Naive thymus-derived CD4-positive, alpha-beta T cell (primary cell): ENCODE measurements at places on chromosomes 7 and 10. TPM values are rescaled to one million over a fixed set of nuclear protein-coding genes. Genes with fewer than 3 reads are reported as not detected.

GRCh38 chr10:94036766-94037033, 43.0 kb downstream of the PLCE1 start:
- no peak overlapping the region for H3K4me3 ChIP-seq
- DNase-seq = no peak
- H3K27me3 ChIP-seq = no peaks in the 10 kb centered on the region
- no peaks in the 10 kb centered on the region for H3K36me3 ChIP-seq

DNA sequence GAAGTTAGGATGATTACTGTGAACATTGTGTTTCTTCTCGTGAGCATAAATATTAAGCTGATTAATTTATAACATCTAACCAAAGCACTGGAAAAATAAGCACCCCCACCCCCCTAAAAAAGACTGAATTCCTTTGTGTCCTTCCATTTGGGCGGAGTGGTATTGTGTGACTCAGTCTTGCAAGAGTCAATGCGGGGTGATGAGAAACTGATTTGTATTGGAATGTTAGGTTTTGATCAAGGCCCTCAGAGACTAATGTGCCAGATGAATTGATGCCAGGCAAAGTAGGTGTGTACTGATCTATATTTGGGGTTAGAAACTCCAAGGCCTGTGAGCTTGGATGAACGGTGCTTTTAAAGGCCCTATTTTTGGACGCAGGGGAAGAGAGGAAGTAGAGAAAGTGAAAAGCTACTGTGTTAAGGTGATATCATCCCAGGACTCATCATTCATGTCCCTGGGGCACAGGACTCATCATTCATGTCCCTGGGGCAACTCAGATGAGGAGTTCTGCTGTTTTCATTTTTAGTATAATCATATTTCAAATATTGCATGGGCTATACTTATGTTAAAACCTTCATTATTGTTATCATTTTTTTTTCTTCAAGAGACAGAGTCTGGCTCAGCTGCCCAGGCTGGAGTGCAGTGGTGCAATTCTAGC, 61.3 kb upstream of the PTN start:
- H3K27me3 ChIP-seq = no peaks in the 10 kb centered on the region
- H3K27ac ChIP-seq = no peak overlapping the region
- no peak overlapping the region for H3K4me3 ChIP-seq
- DNase-seq = no peak

DNA sequence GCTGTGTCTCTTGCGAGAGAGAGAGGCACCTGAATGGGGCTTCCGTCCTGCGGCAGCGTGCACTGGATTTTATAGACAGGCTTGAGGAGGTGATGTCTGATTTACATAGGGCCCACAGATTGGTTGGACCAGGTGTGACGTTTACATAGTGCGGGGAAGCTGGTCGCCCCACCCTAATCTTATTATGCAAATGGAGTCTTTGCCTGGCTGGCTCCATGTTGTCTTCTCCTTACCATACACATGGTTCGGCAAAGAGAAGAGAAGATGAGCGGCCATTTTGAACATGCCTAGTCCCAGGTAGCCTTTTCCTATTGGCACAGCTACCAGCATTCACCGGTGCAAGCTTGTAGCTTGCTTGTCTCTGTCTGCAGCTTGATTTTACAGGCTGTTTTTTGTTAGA, 238.5 kb upstream of the GALNT17 start:
- H3K4me3 ChIP-seq = no peak overlapping the region
- H3K27me3 ChIP-seq = no peaks in the 10 kb centered on the region
- H3K27ac ChIP-seq = no peak overlapping the region
- DNase-seq = no peak
- no peaks in the 10 kb centered on the region for H3K4me1 ChIP-seq
- no peaks in the 10 kb centered on the region for H3K36me3 ChIP-seq

DNA sequence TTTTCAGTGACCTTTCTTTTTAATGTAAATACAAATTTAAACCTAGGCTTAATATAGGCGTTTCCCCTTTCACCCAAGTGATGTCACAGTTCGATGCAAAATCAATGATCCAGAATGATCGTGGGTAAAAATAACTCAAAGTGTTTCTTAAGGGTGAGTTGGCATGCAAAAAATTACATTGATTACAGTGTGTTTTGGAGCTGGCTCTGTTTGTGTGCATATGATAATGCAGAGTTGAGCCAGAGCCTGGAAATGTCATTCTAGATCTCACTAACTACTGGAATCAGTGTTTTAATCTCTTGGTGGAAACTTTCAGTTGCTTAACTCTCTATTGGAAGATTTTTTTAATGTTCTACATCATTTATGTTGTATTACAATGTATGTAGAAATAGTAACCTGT, 72.5 kb upstream of the MXI1 start:
- no peak for DNase-seq
- peaks cover 14% of the 10 kb centered on the region for H3K4me1 ChIP-seq

Gene BUD31
- total RNA-seq = 55.2 TPM

- no peak overlapping the region for H3K4me3 ChIP-seq
- no peak for DNase-seq
- no peaks in the 10 kb centered on the region for H3K4me1 ChIP-seq
Measured at GRCh38 chr7:157267516-157267915, 69.3 kb upstream of the DNAJB6 start.

Gene MTG1
- 51.0 TPM for total RNA-seq

DNA sequence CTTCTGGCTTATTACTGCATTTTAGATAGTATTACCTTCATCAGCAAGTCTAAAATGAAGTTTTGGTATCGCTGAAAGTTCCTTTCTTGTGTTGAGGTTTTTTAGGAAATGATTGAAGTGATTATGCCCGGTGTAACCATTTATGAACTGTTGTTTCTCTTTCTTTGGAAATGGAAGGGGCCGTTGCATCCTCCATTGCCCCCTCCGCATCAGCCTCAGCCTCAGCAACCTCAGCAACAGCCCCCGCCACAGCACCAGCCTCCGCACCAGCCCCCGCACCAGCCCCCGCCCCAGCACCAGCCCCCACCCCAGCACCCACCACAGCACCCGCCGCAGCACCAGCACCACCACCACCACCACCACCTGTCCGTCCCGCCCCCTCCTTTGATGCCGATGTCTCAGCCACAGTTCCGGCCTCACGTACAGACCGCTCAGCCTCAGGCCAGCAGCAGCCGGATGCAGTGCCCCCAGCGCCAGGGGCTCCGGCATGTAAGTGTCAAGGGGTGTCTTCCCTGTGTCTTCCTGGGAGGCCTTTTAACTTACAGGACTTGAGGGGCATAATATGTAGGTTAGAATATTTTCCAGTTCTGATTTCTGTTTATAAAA, 72.6 kb downstream of the SHH start:
- peaks cover 12% of the 10 kb centered on the region for H3K4me1 ChIP-seq
- H3K27me3 ChIP-seq = no peaks in the 10 kb centered on the region
- peak; percentile 10 for DNase-seq
- H3K4me3 ChIP-seq = no peak overlapping the region
- peaks cover 22% of the 10 kb centered on the region for H3K36me3 ChIP-seq

Gene LRIT1
- total RNA-seq = not detected

Gene MARVELD1
- 1.1 TPM for total RNA-seq

Gene TCAF2
- total RNA-seq = 20.3 TPM

- no peak for DNase-seq
- no peaks in the 10 kb centered on the region for H3K27me3 ChIP-seq
- no peak overlapping the region for H3K27ac ChIP-seq
- no peaks in the 10 kb centered on the region for H3K36me3 ChIP-seq
- H3K4me3 ChIP-seq = no peak overlapping the region
- no peaks in the 10 kb centered on the region for H3K4me1 ChIP-seq
Measured at GRCh38 chr10:43703286-43703685, 54.6 kb upstream of the ZNF32 start.

DNA sequence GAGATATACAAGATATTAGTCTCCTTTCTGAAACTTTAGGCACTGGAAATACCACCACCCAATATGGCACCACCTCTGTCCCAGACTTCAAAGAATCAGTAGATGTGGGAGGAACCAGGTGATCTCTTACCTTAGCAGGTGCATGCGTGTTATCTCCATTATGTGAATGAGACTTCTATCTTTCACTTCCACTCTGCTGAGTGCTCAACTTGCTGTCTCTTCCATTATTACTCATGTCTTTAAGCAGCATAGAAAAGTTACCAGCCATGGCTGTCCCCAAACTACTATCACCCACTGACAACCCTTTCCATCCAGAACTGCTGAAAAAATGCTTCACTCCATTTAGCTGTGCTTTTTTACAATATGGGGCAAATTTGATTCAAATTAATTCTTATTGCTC, 101.5 kb upstream of the PRSS1 start:
- no peaks in the 10 kb centered on the region for H3K27me3 ChIP-seq
- H3K4me3 ChIP-seq = no peak overlapping the region
- no peaks in the 10 kb centered on the region for H3K4me1 ChIP-seq
- H3K27ac ChIP-seq = no peak overlapping the region

Gene SMARCD3
- 2.8 and 3.8 TPM in 2 replicates for total RNA-seq

GRCh38 chr7:6271060-6271658, 1.3 kb downstream of the CYTH3 start:
- H3K4me3 ChIP-seq = peak overlapping the region; percentile 69
- H3K27ac ChIP-seq = no peak overlapping the region
- no peaks in the 10 kb centered on the region for H3K27me3 ChIP-seq

GRCh38 chr7:13189668-13190067, 502.2 kb downstream of the ARL4A start:
- H3K4me1 ChIP-seq = no peaks in the 10 kb centered on the region
- no peaks in the 10 kb centered on the region for H3K36me3 ChIP-seq
- no peak for DNase-seq
- H3K27me3 ChIP-seq = no peaks in the 10 kb centered on the region
- H3K4me3 ChIP-seq = no peak overlapping the region

Gene GSTO2
- total RNA-seq = 1.4 TPM

DNA sequence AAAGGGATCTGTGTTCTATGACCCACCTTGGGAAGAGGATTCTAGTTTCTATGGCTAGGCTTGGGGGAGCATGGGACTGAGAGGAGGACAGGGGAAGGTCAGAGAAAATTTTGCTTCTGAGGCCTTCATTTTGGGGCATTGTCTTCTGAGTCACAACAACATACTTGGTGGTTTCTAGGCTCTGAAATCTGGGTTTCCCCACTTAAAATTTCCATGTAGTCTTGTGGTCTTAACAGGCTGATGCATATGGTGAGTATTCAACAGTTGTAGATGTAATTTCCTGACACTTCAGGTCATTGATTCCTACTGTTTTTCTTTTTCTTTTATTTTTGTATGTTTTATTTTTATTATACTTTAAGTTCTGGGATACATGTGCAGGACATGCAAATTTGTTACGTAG, 88.5 kb downstream of the ANKRD7 start:
- no peaks in the 10 kb centered on the region for H3K36me3 ChIP-seq
- DNase-seq = no peak
- no peak overlapping the region for H3K27ac ChIP-seq
- H3K27me3 ChIP-seq = no peaks in the 10 kb centered on the region
- H3K4me3 ChIP-seq = no peak overlapping the region
- no peaks in the 10 kb centered on the region for H3K4me1 ChIP-seq

DNA sequence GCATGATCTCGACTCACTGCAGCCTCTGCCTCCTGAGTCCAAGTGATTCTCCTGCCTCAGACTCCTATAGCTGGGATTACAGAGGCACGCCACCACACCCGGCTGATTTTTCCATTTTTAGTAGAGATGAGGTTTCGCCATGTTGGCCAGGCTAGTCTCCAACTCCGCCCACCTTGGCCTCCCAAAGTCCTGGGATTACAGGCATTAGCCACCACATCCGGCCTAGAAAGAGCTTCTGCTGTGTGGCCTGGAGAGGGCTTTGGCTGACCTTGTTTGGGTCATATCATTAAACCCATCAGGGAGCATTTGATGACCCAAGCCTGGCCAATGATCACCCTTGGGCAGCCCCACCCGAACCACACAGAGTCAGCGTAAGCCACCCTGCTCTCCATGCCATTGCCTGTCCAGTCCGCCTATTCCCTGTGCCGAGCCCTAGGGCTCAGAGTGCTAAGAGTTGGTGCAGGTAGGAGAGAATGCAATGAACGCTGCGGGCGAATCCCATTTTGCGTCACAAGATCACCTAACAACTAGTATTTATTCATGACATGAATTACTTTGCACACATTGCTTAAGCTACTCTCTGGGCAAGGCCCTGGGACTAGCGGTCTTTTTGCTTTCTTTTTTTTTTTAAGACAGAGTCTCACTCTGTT, 22.3 kb upstream of the GDI2 start:
- no peak overlapping the region for H3K27ac ChIP-seq
- DNase-seq = no peak
- H3K27me3 ChIP-seq = no peaks in the 10 kb centered on the region
- no peaks in the 10 kb centered on the region for H3K4me1 ChIP-seq
- no peak overlapping the region for H3K4me3 ChIP-seq
- no peaks in the 10 kb centered on the region for H3K36me3 ChIP-seq

- no peak overlapping the region for H3K4me3 ChIP-seq
- H3K4me1 ChIP-seq = no peaks in the 10 kb centered on the region
- H3K27ac ChIP-seq = no peak overlapping the region
Measured at GRCh38 chr10:76125900-76126299, 694.5 kb downstream of the LRMDA start.

GRCh38 chr10:70584909-70585544, 17.5 kb downstream of the PRF1 start:
- H3K27ac ChIP-seq = no peak overlapping the region
- DNase-seq = no peak
- no peak overlapping the region for H3K4me3 ChIP-seq
- H3K36me3 ChIP-seq = no peaks in the 10 kb centered on the region
- H3K4me1 ChIP-seq = peaks cover 5% of the 10 kb centered on the region

- H3K4me3 ChIP-seq = no peak overlapping the region
- no peaks in the 10 kb centered on the region for H3K36me3 ChIP-seq
- H3K27ac ChIP-seq = no peak overlapping the region
- H3K27me3 ChIP-seq = no peaks in the 10 kb centered on the region
- no peaks in the 10 kb centered on the region for H3K4me1 ChIP-seq
Measured at GRCh38 chr7:41689815-41690214, 13.1 kb downstream of the INHBA start.

DNA sequence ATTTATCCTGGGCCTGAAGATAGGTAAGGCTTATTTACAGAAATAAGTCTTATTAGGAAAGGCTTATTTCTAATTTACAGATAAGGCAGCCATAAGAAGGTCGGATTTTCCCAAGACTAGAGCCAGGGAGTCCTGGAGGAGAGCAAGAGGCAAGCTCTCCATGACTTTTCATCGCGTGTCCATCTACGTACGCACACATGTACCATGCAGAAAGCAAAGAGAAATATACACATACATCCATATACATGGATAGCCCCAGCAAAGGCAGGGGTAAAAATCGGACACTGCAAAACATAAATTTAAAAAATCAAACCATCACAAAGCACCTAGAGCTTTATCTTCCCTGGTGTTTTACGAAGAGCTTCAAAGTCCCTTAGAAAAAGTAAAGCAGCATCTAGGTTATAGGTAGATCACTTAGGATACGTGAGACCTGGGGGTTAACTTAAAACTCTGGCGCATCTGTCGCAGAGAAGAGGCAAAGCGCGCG, 25.8 kb upstream of the ZRANB1 start:
- H3K36me3 ChIP-seq = peaks cover 7% of the 10 kb centered on the region
- H3K27me3 ChIP-seq = no peaks in the 10 kb centered on the region
- H3K4me3 ChIP-seq = peak overlapping the region; percentile 78
- no peak for DNase-seq
- H3K4me1 ChIP-seq = peaks cover 17% of the 10 kb centered on the region

DNA sequence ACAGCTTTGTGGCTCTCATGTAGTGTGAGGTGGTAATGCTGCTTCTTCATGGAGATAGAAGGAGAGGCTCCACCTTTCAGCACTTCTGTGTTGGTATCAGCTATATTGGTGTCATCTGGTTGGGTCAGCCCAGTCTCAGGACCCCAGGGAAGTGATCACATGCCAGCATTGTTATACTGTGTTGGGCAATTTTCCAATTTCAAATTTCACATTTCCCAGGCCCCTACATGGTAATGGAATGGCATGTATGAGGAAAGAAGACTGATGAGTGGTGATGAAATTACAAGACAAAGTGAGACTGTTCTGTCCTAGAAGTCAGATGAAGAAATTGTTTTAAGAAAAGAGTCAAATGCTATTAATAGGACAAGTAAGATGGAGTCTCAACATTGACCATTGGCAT, 3.7 kb upstream of the AKR1C3 start:
- no peaks in the 10 kb centered on the region for H3K27me3 ChIP-seq
- no peak for DNase-seq
- no peaks in the 10 kb centered on the region for H3K4me1 ChIP-seq
- H3K4me3 ChIP-seq = no peak overlapping the region
- no peaks in the 10 kb centered on the region for H3K36me3 ChIP-seq

Gene CRPPA
- 1.3 TPM for total RNA-seq

Gene HOXA10
- not detected for total RNA-seq
